ENCODE measurements at places on chromosomes 2 and 18. TPM values are rescaled to one million over a fixed set of nuclear protein-coding genes. Genes with fewer than 3 reads are reported as not detected.

The CD302 gene
- 8.5 TPM for total RNA-seq

The TMEM169 gene
- 0.21 TPM for total RNA-seq

The OXER1 gene
- 1.3 TPM for total RNA-seq

The KCNIP3 gene
- total RNA-seq, result 1.5 TPM

The TUBA4B gene
- not detected for total RNA-seq

The CAPN14 gene
- not detected for total RNA-seq

The SLC38A11 gene
- total RNA-seq, result 1.5 TPM

The ALKAL2 gene
- 3.3 TPM for total RNA-seq

The GDF7 gene
- 0.11 TPM for total RNA-seq

The KLF11 gene
- total RNA-seq, result 11.2 TPM

The FIGN gene
- total RNA-seq, result 0.89 TPM

The SOX11 gene
- total RNA-seq, result not detected

The SLC35F5 gene
- 121 TPM for total RNA-seq

DNA sequence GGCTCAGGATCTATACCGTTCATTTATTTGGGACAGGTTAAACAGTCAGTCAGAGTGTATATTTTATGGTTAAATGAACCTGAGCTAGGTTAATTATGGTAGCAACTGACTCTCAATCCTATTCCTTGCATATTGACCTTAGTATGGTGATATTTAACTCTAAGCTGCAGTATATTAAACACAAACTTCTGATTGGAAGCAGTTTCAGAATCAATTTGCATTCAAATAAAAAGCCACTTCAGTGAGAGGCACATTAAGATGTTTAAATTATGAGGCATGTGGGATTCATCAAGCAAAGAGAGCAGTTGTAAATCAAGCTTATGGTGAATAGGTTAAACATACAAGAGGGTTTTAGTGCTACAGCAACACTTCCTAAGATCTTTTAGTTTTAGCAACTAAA is 40.4 kb downstream of the FRZB start:
- DNase-seq, result no peak

DNA sequence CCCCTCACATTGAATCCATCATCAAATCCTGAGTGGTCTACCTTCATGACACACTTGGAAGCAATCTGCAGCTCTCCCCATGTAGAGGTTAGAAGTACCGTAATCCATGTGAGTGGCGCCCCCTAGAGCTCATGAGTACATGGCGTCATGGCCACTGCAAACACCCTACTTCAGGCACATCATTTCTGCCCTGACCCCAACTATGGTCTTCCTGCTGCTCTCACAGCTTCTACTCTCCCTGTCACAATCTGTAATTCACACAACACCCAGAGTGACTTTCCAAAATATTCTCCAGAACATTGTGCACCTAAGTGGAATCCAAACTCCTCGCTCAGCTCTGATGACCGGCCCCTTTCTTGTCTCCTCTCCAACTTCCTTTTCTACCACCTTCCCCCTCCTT is 141.9 kb downstream of the ANKRD44 start:
- peak; percentile 84 for DNase-seq

GRCh38 chr18:49149011-49149410 is 198.2 kb upstream of the SMAD7 start:
- DNase-seq, result no peak

- no peak for DNase-seq
Measured at GRCh38 chr18:21450503-21450902, 150.0 kb downstream of the ESCO1 start.

DNA sequence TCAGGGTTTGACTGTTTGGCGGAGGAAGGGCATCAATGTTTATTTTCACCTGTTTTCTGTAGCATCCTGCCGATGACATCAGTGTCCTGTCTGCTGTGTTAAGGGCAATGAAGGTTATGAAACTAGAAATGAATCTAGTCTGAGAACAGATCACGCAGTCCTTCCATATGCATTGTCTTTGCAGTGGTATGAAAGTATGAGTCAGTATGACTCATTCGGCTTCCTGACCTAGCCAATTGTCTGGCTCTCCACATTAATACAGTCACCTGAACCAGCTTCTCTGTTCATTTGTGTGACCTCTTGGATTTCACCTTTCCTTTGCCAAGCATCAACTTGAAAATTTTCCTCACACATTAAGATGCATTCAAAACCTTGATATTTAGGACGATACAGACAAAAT is 353.8 kb downstream of the RND3 start:
- DNase-seq, result no peak

DNA sequence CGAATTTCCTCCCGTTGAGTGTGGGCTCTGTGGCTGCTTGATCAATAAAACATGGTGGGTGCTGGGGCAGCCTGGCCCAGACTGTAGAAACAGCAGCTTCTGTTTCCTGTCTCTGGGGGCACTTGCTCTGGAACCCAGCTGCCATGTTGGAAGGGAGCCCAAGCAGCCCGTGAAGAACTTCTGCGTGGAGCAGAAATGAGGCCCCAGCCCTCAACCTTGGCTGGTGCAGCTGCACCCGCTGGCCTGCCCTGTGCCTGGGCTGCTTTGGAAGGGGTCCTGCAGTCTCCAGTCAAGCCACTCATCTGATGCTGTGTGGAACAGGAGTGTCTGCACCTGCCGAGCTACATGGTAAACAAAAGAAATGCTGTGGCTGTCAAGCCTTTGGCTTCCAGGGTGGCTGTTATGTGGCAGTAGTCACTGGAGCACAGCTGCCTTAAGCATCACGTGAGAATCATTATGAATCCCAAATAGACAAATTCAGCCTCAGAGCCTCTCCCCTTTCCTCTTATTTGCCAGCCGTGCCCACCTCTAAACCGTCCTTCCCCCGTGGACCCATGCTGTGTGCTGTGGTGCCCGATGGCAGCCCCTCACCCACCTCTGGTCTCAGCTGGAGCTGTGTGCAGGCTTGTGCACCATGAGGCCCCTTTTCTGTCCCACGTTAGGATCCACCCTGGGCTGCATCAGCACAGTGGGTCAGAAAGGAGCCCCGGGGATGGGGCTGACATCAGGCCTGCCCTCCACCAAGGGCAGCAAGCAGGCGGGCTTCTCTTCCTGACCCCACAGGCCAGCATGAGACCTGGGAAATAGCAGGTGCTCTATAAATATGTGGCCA is 134.0 kb upstream of the HDAC4 start:
- no peak for DNase-seq

DNA sequence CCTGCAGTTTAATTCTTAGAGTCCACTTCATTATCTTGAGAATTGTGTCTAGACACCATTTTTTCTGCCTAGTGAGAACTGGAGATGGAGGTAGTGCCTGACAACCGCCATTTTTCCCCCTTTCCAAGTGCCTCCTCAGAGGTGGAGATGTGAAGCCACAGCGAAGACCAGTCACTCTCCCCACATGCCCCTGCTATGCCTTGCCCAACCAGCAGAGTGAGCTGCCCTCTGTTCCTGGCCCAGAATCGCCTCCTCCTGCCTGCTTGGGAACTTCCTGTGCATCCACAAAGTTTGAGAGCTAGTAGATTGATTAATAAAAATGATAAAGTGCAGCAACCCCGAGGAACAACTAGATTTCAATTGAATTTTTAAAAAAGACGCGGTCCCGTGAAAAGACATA is 123.3 kb downstream of the CLIP4 start:
- no peak for DNase-seq

DNA sequence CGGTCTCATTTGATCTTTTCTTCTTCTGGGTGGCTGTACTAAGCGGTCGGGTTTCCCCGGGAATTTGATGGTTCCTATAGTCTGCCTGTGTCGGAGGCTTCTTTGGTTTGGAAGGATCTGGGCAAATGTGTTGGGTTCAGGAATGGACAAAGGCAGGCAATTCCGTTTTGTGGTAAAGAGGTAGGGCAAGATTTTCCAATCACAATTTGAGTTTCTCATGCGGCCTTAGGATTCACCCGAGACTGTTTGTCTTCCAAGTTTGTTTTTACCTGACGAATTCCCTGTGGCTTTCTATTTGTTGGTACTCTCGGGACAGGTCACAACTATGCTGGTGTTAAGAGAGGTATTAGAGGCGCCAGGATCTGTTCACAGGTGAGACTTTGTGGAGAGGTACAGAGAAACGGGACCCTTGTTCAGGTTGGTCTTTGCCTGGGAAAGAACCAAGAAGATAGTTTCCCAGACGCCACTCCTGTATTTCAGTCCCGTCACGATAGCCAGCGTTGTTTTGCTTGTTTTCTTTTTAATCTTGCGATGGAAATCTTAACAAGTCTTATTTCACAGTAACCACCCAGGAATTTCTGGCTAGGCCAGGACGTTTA is 3.0 kb downstream of the SP5 start:
- no peak for DNase-seq

GRCh38 chr2:43810888-43811287 is 27.8 kb downstream of the ABCG5 start:
- DNase-seq, result no peak

DNA sequence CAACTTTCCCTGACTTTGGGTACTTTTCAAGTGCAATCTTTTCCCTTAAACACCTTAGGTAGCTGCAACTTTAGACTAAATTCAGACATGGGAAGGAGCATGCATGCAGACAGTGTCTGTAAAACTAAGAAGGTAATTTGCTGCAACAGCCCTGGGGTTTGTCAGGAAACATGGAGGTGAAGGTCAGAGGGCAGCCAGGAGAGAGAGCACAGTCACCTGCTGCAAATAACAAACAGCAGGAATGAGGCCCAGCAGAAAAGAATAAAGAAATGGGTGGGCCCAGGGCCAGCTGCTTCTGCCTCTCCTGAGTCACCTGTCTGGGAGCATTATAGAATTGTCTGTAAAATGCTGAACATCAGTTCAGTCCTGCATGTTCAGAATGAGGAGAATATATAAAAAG is 35.2 kb downstream of the MTHFD2 start:
- DNase-seq, result no peak

DNA sequence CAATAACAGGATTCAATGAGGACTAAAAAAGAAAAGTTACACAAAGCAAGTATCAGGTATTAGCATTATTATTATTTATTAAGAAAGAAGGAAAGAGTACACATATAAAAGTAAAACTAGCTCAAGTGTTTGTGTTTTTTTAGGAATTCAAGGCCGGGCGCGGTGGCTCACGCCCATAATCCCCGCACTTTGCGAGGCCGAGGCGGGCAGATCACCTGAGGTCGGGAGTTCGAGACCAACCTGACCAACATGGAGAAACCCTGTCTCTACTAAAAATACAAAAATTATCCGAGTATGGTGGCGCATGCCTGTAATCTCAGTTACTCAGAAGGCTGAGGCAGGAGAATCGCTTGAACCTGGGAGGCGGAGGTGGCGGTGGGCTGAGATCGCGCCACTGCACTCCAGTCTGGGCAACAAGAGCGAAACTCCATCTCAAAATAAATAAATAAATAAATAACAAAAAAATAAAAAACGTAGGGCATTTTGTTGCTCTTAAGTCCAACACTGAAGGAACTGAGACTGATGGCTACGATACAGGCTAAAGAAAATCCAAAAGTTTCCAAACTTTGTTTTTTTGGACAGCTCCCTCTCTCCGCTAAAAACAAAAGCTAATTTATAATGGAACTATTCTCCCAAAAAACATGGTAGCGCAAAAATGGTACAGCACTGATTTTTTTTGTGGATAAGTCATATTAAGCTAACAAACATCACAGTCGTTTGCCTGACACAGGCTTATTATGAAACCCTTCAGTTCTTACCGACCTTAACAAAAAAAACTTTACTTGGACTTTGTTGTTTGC is 1.7 kb downstream of the TRAPPC8 start:
- no peak for DNase-seq

GRCh38 chr2:130728549-130729316 is at the start of gene GPR148:
TSS of gene GPR148 (plus strand) at chr2:130729070. CDS start at chr2:130729152, 82 bp downstream.
- DNase-seq, result no peak

- DNase-seq, result peak; percentile 49
Measured at GRCh38 chr2:217836901-217837491, 165.8 kb downstream of the TNS1 start.

- DNase-seq, result no peak
Measured at GRCh38 chr2:59276033-59276432, 1034.9 kb upstream of the FANCL start.

GRCh38 chr2:165624470-165624800 is 154.9 kb downstream of the CSRNP3 start:
- no peak for DNase-seq

DNA sequence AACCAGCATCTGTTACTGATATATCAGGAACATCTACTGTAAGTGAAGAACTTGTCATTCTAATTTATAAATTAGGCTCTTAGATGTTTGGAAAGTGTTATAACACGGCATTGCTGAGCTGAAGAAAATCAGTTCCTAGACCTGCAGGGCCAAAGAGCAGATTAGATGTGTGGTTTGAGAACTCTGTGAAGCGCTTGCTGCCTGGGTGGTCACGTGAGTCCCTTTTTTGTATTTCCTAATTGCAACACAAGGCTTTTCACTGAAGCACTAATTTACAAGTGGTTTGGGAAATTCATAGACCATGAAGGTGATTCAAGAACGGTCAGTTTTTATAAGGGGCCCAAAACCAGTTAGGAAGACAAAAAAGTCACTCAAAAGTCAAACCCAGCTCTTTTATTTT is 106.9 kb upstream of the SP3 start:
- no peak for DNase-seq

DNA sequence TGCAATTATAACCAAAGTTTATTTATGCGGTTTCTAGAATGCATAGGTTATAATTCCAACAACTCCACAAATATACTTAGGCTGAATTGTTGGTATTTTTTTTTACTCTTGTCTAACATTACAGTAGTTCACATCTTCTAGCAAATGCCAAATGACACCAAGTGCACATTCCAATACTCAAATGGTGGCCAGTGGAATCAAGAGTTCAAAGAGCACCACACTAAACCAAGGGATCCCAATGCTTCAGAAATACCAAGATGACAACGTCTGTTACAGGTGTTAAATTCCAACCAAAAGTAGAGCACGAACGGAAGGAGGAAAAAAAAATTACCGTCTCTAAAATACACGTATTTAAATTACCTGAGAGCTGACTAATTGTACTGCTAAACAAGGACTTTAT is 136.2 kb downstream of the TMEM247 start:
- DNase-seq, result no peak

GRCh38 chr18:45958730-45959129 is 8.4 kb downstream of the EPG5 start:
- DNase-seq, result no peak

DNA sequence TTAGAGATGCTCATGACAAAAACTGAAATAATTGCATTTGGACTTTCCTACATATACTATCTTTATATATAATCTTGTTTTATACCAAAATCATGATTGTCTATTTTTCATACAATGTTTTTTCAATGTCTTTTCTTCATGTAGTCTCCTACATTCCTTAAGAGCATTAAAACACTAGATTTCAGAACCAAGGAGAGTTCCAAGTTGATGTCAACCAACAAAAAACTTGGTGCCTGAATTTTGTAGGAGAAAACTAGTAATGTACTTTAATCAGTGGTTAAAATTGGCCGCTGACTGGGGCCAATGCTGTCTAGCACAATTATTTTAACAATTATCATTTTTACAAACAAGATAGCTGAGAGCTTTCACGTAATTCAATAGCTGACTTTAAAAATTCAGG is 678.8 kb downstream of the DCC start:
- no peak for DNase-seq

DNA sequence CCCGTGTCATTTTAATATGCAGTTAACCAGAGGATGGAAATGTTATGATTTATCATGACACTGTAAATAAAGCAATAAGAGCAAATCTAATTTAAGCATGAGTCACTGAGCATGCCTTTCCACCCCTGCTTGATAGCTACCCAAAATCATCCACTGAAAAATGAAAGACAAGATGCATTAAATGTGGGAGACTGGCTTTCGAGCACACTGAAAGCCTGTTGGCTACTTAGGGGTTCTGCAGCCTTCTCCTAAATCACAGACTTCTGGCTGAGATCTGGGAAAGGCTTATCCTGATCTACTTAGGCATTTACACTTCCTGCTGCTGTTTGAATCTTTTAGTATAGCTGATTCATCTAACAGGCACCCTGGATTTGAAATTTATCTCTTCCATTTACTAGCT is 778.3 kb upstream of the CDH7 start:
- DNase-seq, result no peak

GRCh38 chr2:178530131-178530530 is 49.9 kb downstream of the PLEKHA3 start:
- no peak for DNase-seq
